AG04449 (cell line): ENCODE measurements at places on chromosomes 11 and 22.

DNA sequence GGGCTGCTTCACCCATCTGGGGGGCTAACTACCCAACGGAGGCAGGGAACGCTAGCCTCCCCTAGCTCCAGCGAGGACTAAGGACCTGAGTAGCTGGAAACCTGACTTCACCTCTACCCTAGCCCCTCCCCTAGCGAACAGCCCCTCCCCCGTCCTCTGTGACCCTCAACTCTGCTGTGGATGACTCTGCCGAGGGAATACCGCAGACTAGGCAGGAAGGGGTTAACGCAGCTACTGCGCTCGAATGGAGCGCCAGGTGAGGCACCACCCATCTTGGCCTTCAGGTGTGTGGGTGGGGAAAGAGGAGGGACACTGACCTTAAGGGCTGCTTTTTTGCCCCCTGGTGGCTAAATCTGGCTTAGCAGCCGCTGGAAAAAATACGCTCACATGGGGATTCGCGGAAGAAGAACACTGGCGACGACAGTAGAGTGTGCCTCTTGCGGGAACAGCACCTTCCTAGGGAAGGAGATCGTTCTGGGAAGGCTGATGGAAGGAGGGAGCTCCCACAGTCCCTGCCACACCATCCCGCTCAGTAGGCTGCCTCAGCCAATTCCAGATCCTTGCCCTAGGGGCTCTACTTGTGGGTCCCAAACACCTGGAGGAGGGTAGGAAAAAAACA, 4.5 kb upstream of the BCL9L start:
- no peak for DNase-seq

GRCh38 chr11:130787092-130787616, 129.1 kb downstream of the SNX19 start:
- no peak for DNase-seq

- no peak for DNase-seq
Observed at GRCh38 chr22:29072979-29073617, at the start of gene KREMEN1. KREMEN1 (plus strand) TSS chr22:29073035; CDS start chr22:29073131, 96 bp downstream.

- no peak for DNase-seq
Observed at GRCh38 chr11:103453126-103453525, 343.9 kb downstream of the DYNC2H1 start.

DNA sequence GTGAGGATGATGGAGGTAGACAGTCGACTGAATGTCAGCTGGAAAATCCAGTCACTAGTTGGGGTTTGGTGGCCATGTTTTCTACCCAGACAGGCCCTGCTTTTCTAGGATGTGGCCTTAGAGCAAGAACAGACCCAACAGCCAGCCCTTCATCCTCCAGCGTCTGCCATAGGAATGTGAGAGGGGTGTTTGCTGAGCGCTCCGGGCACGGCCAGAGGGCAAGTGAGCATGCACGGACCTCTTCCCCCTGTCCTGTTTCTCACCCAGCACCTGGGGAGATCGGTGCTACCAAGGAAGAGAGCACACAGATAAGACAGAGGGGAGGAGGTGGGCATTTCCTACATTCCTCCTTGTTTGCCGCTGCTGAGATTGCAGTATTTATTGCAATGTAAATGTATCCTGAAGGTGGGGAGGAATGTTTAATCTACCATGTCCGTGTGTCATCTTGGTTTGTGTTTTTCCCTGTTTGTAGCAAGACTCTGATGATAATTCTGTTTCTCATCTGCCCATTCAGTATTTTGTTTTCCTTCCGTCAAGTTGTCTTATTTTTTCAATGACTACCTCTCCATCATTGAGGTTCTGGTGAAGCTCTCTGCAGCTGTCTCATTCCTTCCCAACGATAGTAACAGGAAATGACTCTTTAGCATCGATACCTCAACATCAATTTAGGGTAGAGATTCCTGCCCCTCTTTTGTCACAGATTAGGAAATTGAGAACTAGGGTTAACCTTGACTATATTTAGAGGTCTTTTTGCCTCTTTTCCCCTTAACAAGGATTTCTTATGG, 4.9 kb upstream of the ATF4 start:
- no peak for DNase-seq

DNA sequence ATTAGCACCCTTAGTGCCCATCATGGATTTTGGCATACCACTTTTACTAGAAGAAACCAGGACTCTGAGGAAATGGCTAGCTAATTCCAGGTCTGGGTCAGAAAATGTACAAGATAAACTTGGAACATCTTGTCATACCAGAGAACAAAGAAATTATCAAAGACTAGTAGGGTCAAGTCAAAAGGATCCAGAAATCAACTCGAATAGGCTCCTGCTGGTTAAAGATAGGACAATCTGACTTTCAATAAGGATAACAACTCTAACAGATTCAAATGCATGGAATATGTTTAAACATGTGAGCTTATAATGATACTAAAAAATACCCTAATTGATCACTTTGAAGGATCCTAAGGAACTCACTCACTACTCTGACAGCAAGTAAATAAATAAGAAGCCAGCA, 18.9 kb downstream of the GAB2 start:
- DNase-seq: no peak

DNA sequence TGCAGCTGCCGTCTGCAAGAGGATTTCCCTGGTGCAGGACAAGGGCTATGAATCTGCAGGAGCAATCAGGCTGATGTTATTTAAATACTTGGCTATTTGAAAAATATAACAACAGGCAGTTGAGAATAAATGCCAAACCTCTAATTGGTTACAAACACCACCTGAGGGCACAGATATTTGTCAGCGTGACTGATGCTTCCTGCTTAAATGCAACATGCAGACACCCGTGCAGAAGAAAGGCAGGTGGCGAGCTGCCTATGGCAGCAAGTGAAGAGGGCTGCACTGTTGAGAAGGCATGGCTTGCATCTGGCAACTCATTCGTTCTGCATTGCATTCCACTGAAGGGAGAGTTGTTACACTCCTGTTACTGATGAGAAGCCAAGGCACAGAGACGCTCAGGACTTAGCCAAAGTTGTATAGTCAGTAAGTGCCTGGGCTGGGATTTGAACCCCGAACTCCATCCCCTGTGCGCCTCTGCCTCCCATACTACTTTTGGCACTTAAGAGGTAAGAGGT, 350.6 kb downstream of the TENM4 start:
- no peak for DNase-seq
